Fibroblast of skin of right biceps (primary cell): ENCODE measurements at places on chromosomes 12 and 14.

- peak; percentile 3 for DNase-seq
These were observed 21.5 kb upstream of the GNS start for GRCh38 chr12:64780531-64781279.

- DNase-seq = peak; percentile 17
These were observed 7.5 kb downstream of the FOXG1 start for GRCh38 chr14:28773861-28774691.

DNA sequence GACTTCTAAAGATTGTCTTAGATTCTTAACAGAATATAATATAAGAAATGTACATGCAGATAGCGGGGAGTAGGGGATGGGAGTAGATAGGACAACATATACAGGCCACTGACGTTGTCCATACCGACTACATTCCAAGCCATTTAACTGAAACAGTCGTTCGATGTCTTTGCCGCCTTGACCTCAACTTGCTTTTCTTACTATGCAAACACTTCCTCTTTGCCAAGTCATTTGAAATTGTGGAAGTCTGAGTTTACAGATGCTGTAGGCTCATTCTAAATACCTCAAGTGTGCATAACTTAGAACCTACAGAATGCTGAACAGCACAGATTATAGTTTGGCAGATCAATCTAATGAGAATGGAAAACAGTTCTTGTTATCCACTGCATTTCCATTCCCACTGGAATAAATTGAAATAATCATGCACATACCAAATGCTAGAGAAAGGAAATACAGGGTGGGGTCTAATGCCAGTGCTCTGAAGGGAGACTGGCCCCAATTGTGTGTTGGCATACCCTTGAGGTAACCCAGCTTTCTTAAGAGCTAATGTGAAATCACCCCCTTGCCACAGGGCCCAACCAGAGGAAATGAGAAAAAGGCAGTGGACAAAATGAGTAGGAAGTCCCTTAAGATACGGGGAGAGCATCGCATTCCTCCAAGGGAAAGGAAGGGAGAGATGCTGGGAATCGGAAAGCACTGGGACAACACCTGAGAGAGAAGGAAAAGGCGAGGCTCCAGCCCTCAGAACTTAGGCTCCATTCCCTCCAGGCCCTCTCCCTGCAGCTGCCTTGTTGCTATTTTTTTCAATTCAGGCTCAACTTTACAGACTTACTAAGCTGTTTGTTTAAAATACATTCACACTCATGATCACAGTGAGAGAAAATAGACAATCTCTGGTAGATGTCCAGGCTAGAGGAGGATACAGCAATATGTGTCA lies 380.9 kb upstream of the TMTC1 start:
- no peak for DNase-seq

- DNase-seq = peak; percentile 83
These were observed 33.3 kb downstream of the ATP2A2 start for GRCh38 chr12:110314308-110314707.

DNA sequence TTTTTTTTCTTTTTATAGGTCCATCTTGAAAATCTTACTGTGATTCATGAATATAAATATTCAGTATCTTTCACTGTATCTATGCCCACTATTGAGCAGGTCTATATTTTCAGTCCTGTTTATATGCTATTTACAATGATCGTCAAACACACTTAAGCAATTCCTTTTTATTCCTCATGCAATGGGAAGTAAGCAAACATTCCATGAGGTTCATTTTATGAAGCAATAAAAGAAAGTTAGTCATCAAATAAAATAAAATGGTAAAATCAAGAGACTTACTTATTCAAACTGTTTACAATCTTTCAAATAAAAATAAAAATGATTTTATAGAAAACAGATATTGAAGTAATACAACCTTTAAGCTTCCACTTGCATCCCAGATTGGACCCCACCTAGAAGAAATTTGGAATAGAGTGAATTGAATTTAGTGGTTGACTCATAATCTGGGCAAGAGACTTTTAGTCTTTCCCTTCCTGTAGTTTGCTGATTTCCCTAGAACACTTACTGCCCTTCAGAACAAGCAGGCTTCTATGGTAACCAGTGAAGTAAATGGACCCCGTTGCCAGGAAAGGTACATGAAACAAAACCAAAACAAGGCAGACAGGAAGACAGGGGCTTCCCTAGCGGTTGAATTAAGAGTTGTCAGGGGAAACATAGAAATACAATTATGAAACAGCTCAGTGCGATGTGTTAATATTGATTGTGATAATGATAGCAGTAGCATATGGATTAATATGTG lies 241.0 kb upstream of the ATP2B1 start:
- peak; percentile 67 for DNase-seq

- peak; percentile 79 for DNase-seq
These were observed 33.8 kb downstream of the MMAB start for GRCh38 chr12:109539508-109539907.

- DNase-seq = peak; percentile 60
These were observed 2.3 kb downstream of the KDM2B start for GRCh38 chr12:121578230-121579189.

- no peak for DNase-seq
These were observed 64.2 kb downstream of the RASSF3 start for GRCh38 chr12:64674367-64674922.

DNA sequence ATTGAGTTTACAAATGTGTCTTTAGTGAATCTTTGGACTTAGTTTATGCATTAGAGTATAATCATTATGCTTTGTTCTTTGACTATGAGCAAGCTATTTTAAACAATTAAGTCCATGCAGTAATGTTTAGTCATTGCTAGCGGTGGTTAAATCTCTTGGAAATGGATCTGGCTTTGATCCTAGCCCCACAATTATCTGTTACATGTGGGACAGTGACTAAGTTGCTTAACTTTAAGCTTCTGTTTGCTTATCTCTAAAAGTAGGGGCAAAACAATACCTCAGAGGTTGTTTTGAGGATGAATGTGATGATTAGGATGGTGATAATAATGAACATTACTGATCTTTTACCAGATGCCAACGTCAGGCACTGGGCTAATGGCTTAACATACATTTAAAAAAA lies 124.2 kb downstream of the NPAS3 start:
- DNase-seq = peak; percentile 19

DNA sequence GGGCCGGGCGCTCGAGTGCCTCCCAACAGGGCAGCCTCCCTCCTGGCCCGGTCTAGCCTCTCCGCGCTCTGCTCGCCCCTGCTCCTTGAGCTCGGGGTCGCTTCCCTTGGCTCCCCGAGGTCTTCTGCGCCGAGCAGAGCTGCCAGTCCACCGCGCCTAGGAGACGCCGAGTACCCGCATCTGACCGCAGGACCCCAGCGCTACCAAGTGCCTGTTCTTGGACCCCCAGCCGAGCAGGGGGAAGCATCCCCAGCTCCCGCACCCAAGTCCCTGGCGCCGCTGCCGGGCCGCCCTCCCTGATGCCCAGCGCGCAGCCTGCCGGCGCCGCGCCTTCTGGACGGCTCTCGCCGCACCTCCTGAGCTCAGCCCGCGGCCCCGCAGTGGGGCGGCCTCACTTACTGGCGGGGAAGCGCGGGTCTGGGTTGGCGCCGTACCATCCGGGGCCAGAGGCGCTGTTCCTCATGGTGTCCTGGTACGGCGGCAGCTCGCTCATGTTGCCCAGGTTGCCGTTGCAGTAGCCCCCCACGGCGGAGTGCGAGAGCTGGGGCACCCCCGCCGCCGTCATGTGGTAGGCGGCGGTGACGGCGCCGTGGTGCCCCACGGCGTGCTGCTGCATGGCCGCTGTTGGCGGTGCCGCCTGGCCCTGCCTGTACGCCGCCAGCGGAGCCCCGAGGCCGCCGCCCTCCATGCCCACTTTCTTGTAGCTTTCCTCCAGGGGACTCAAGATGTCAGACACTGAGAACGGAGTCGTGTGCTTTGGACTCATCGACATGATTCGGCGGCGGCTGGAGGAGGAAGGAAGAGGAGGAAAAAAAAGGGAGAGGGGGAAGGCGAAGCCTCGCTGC lies 1.2 kb downstream of the NKX2-1 start:
- no peak for DNase-seq

DNA sequence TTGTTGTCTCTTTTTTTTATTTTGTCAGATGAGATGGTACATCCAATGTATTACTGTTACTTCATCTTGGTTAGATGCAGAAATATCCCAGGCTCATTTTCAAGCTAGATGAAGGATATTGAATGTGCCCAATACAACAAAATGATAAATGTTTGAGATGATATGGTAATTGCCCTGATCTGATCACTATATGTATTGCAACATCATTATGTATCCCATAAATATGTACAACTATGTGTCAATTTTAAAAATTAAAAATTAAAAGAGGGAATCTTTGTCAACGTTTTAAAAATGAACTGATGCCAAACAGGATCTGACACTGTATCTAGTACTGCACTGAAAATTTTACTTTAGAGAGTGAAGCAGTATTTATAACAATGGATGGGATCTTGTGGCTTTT lies 78.5 kb downstream of the PPM1H start:
- DNase-seq = no peak

DNA sequence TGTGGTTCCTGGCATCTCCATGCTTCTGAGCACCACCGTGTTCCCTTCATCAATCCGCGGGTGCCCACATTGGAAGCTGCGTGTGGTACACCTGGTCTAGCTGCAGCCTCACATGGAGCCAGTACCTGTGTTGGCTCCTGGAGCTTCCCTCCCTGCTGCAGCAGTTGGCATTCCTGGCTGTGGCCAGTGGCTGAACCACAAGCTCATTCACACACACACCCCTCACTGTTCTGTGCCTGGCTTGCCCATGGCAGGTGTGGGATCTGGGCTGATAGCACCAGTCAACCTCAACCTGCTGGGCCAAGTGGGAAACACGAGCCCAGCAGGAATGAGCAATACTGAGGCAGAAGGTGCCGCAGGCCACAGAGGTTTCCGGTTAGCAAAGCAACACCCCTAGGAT lies 256.2 kb upstream of the LRFN5 start:
- DNase-seq = no peak

GRCh38 chr12:53222806-53223261 lies 9.2 kb downstream of the RARG start:
- peak; percentile 38 for DNase-seq

DNA sequence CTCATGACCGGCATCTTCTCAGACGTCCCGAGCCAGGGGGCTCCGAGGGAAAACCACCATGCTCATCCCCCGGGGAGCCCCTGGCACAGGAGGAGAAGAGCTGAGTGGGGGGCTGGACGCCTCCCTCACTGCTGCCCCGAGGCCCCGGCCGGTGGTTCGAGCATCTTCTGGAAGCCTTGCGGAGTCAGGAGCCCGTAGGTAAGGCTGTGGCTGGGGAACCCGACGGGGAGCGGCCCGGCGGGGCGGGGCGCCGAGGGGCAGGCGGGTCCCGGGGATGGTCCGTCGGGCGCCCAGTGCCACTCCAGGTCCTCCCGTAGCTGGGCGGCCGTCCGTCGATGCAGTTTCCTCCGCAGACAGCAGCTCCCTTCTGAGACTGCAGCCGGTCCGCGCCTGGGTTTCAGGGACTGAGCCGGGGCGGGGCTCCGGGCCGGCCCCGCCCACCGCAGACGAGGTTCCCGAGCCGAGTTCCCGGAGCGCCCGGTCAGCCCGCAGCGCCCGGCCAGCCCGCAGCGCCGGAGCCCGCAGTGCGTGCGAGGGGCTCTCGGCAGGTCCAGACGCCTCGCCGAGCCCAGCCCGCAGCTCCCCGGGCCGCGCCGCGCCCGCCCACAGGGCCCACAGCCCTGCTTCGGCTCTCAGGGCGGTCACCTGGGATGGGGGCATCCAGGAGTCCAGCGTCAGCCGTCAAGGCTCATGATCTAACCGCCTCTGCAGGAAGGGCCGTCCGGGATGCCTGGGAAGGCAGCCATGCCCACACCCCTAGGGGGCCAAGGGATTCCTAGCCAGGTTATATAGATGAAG lies at the start of gene PGF:
Gene PGF, minus strand, starts transcription at position 369 of the 798 bp plus-strand sequence. Its CDS starts 355 bp downstream, at position 14.
- peak; percentile 53 for DNase-seq

GRCh38 chr14:72868500-72868899 lies 25.4 kb downstream of the DPF3 start:
- no peak for DNase-seq

GRCh38 chr12:5473076-5473782 lies 41.3 kb downstream of the NTF3 start:
- peak; percentile 61 for DNase-seq

DNA sequence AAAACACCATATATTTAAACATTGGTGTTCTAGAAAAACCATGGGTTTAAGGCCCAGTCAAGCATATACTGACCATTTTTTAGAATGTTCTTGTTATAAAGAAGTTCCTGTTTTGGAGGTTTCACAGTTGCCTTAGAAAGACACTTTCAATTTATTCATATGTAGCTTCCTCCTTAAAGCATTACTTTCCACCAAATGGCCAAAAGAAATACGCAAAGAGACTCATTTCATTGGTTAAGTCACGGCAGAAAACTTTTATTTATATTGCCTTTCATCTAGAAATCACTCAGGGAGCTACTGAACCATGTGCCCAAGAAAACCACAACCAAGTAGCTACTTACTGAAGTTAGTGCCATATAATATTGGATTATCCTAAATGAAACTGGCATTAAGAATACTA lies 40.0 kb downstream of the MYBPC1 start:
- no peak for DNase-seq

DNA sequence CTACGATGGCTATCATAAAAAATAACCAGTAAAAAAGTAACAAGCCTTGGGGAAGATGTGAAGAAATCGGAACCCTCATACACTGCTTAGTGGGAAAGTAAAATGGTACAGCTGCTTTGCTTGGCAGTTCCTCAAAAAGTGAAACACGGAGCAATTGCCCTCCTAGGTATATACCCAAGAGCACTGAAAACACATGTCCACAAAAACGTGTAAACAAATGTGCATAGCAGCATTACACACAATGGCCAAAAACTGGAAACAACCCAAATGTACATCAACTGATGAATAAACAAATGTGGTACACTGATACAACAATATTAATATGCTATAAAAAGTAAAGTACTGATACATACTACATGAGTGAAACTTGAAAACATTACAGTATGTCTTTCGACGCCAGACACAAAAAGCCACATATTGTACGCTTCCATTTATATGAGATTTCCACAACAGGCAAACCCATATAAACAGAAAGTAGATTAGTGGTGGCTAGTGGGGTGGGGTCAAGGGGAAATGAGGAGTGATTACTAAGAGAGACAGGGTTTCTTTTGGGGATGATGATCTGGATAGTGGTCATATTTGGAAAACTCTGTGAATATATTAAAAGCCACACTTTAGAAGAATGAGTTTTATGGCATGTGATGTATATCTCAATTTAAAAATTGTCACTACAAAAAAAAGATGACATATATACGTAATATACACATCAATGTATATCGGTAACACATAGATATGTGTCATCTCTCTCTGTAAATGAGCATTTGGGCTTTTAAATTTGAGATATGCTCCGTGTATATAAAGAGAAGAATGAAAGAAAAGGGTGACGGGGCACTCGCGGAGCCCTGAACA lies 996 bp downstream of the SLC41A2 start:
- DNase-seq = no peak

GRCh38 chr12:105485921-105486320 lies 155.4 kb downstream of the C12orf75 start:
- peak; percentile 21 for DNase-seq
